ENCODE measurements at places on chromosomes 3 and 15. TPM values are rescaled to one million over a fixed set of nuclear protein-coding genes. Genes with fewer than 3 reads are reported as not detected.

The NPAP1 gene
- total RNA-seq, result not detected

The KLF15 gene
- 1.8 TPM for total RNA-seq

The CTXN2 gene
- total RNA-seq, result not detected

The LRTM1 gene
- total RNA-seq, result not detected

The LYZL4 gene
- total RNA-seq, result not detected

The FETUB gene
- total RNA-seq, result not detected

The GHSR gene
- total RNA-seq, result not detected

The LRRC31 gene
- total RNA-seq, result not detected

The LMAN1L gene
- total RNA-seq, result not detected

The PIGBOS1 gene
- 9.6 TPM for total RNA-seq

The TMEM115 gene
- 50.4 TPM for total RNA-seq

The DZIP3 gene
- total RNA-seq, result 9.5 TPM

The IFT57 gene
- 22.4 TPM for total RNA-seq

Measured in chondrocyte (in vitro differentiated cells).